ENCODE measurements at places on chromosomes 6 and 20.

DNA sequence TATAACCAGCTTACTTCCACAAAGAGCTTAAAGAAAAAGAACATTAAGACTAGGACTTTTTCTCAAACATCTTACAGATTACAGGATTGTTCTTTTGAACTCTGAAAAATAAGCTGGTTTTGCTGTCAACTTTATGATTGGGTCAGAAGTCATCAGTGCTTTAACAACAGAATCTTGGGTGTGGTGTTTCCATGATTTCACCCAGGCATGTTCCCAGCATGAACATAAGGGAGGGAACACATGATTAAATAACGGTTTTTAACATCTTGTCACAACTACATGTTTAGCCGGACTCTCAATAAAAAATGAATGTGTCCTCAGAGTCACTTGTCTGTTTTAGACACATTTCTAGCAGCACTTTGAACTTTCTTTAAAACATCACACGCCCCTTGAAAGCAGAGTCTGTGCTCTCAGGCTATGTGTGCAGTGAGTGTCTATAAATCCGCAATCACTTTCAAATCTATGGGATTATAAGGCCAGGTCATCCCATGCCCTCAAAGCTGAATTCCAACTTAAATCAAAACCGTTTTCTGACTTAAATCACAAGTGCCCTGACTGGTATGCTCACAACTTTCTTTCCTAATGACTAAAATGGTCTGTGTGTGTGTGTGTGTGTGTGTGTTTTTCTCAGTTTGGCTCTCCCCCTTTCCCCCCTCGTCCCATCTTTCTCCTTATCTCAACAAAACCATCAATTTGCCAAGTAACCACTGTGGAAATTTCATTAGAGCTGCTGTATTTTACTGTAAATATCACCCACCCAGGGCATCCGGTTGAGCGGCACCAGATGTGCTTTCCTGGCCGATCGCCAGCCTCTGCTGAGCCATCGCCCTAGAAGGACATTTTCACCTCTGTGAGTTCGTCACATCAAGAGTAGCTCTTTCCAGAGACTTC is 216.8 kb upstream of the DTNBP1 start:
- DNase-seq: peak; percentile 54

DNA sequence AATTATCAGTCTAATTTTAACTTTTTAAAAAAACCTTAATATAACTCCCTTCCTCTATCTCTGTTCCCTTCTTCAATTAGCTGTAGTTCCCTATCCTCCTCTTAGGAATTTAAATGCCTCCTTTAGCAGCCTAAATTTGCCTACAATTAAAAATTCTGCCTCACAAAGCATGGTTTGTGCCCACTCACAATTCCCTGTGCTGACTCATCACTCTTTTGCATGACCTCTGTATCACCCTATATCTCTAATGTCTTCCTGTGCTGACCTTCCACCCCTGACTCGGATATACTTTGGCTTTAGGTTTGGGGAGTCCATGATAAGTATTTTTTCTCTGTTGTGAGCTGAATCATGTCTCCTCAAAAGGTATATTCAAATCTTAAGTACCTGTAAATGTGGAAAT is 253.6 kb downstream of the RNF144B start:
- no peak for DNase-seq

DNA sequence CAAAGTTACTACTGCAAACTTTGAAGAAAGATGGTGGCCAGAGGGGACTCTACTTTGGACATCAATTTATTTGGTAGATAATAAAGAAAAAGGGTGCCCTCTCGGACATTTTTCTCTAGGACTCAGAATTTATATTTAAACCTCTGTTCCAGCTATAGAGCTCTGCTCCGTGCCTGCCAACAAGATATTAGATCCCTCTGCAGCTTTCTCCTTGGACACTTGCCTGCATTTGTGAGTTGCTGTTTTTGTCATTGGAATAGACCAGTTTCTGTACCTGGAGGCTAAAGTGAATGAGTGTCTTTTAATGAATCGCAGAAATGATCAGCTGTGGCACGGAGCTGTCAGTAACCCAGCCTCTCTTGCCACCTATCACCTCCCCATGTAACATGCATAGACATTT is 253.5 kb downstream of the NRN1 start:
- no peak for DNase-seq

- DNase-seq: no peak
Measured at GRCh38 chr6:6626187-6626586, 37.7 kb downstream of the LY86 start.

GRCh38 chr20:49210101-49210756 is 9.0 kb upstream of the DDX27 start:
- no peak for DNase-seq

GRCh38 chr6:56387621-56388414 is 140.4 kb upstream of the COL21A1 start:
- no peak for DNase-seq

DNA sequence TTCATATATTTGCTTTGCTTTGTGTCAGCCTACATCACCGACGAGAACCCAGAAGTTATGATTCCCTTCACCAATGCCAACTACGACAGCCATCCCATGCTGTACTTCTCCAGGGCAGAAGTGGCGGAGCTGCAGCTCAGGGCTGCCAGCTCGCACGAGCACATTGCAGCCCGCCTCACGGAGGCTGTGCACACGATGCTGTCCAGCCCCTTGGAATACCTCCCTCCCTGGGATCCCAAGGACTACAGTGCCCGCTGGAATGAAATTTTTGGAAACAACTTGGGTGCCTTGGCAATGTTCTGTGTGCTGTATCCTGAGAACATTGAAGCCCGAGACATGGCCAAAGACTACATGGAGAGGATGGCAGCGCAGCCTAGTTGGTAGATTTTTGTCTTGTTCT is 28.5 kb downstream of the DSE start:
- DNase-seq: no peak

DNA sequence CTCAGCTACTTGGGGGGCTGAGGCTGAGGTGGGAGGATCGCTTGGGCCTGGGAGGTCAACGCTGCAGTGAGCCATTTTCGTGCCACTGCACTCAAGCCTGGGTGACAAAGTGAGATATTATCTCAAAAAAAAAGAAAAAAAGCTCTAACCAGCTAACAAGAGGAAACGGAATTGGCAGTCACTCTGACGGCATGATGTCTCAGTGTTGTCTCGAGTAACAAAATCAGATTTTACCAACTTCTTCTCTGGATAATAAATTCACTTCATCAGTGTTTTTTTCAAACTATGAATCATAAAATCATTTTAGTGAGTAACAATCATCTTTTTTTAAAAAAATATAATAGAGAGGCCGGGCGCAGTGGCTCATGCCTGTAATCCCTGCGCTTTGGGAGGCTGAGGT is 12.6 kb downstream of the KIF16B start:
- DNase-seq: no peak

DNA sequence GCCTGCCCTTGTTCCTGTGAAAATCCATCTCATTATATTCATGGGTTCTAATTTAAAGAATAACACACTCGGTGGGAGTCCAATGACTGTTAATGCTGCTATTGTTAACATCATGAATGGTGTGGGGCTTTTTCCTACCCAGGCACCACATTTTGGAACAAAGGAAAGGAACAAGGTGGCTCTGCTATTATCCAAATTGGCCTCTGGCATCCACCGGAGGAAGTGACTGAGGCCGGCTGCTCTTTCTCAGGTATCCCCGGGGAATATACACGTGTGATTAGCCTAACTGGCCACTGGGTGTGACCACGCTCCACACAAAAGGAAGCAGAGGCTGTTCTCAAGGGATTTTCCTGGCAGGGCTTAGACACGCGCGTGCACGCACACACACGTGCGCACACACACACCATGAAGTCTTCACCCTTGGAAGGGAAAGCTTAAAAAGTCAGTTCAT is 601.2 kb upstream of the ARID1B start:
- DNase-seq: no peak

DNA sequence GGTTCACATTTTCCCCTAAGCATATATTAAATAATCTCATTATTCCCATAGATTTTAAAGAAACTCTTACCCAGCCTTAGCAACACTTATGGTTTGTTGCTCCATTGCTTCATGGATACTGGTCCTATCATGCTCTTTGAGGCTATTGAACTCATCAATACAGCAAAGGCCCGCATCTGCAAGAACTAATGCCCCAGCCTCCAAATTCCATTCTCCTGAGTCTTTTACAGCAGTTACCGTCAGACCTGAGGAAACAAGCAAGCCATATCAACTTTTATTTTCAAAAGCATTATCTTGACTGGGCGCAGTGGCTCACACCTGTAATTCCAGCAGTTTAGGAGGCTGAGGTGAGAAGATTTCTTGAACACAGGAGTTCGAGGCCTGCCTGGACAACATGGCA is 37.7 kb upstream of the ASF1A start:
- DNase-seq: no peak

- peak; percentile 81 for DNase-seq
Measured at GRCh38 chr6:137873273-137873762, 6.3 kb downstream of the TNFAIP3 start.

DNA sequence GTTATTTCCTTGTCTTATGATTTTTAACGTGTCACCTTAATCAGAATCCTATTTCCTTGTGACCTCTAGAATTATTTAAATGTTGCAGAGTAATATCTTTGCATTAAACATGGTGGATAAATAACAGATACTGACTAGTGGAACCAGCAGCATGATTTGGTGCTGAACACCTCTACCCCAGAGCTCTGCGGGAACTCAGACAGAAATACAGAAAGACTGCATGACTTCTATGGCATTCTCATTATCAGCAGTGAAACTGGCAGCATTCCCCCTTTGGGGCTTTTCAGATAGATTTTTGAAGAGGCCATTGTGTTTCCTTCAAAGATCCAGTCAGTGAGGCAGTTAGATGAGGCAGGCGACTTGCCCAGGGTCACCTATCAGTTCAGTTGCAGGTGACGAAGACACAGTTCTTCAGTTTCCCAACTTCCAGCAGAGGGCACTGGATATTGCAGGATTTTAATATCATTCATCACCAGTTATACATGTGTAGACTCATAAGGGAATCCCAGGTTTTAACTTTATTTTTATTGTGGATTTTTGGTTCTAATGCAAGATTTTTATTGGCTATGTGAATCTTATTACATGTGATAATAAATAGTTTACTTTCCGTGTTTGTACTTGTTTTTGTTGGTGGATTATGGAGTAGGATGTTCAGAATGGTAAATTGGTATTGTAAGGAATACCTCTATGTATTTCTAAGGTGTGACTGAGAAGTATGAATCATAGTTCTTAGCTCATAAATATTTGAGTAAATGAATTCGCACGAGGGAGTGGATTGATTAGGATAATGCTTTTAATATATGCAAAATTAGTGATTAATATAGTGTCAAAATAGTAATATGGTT is 81.3 kb downstream of the AFDN start:
- DNase-seq: no peak

- DNase-seq: no peak
Measured at GRCh38 chr6:166244353-166245045, 63.7 kb downstream of the PRR18 start.

DNA sequence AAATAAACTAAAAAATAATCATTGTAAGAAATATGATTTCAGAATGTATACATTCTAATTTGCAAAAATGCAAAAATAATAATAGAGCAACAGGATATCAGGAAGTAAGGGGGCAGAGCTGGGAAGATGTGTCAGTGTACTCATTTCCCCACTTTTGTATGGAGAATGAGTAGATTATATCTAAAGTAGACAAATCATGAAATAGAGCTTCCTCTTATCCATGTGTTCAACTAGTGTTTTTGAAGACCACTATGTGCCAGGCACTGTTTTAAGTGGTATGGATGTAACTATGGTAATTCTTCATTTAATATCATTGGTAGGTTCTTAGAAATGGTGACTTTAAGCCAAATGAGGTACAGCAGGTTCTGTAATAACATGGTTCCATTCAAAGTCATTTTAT is 17.0 kb upstream of the BMP2 start:
- no peak for DNase-seq

GRCh38 chr20:1017677-1018076 is 15.6 kb upstream of the RSPO4 start:
- DNase-seq: no peak

GRCh38 chr6:148138573-148138972 is 204.1 kb upstream of the SASH1 start:
- DNase-seq: no peak

- DNase-seq: no peak
Measured at GRCh38 chr6:121794630-121795029, 359.2 kb downstream of the GJA1 start.

DNA sequence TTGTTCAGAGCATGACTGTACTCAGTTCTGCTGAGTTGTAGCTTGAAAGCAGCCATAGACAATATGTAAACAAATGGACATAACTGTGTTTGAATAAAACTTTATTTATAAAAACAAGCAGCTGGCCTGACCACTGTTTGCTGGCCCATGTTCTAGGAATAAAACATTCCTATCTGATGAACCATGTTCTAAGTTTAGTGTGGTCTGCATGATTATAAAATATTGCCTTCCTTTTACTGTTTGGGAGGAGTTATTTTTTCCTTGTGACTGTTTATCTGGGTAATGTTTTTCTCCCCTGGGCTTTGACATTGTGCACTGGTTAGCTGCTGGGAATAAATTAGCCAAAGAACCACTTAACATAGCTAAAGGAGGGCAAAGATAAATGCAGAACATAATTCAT is 55.1 kb downstream of the CDS2 start:
- DNase-seq: no peak

DNA sequence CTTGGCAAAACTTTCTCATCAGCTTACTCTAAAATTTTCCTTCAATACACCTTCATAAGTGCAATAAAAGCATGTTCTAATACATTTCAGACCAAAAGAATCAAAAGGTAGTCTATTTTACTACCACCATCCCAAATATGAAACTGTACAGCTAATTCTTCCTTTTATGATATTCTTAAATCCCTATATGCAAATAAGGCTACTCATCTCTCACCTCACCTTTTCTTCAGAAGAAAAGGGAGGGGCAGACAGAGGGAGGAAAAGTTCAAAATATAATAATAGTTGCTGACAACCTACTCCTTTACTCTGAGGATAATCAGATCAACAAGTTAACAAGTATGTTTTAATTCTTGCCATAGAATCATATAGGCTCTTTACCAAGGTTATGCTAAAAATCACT is 7.4 kb downstream of the C6orf120 start:
- DNase-seq: no peak

- DNase-seq: no peak
Measured at GRCh38 chr6:157233156-157233555, 90.2 kb downstream of the TMEM242 start.

- DNase-seq: no peak
Measured at GRCh38 chr20:49904440-49905214, 10.7 kb downstream of the SPATA2 start.

- no peak for DNase-seq
Measured at GRCh38 chr6:56242346-56242745, 5.0 kb downstream of the COL21A1 start.

DNA sequence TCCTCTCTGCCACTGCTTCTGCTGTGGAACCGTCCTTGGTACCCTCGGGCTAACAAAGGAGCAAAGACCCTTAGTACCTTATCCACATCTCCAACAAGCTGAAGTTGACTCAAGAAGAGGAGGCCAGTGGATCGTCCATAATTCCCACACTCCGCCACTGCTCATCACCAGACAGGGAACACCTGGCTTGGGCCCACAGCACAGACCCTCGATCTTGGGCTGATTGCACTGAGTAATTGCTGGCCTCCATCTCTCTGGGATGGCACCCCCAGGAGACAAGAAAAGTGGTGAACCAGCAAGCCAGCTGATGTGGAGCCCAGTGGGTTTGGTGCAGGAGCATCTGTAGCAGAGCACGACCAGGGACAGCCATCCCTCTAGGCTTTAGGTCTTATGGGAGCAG is 109.4 kb upstream of the GRIK2 start:
- no peak for DNase-seq

- DNase-seq: no peak
Measured at GRCh38 chr6:157613011-157613522, 210.0 kb upstream of the SNX9 start.
